Erythroblast (primary cell): ENCODE measurements at places on chromosomes 1 and 21.

DNA sequence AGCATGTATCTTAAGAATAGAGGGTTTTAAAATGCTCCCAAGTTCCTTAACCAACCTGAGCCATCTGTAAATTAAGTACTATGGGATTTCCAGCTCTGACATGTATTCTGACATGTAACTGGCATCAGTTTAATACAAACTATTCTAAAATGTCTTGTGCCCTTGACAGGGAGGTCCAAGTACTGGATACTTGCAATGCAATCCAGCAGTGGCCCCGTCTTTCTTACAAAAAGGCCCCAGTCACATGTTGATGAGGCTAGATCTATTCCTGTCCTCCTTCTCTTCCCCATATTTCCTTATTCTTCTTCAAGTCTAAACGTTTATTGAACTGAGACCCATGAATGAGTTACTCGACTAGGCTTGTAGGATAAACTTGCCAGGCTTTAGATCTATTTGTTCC lies 46.4 kb downstream of the MRPL39 start:
- no peak for DNase-seq

DNA sequence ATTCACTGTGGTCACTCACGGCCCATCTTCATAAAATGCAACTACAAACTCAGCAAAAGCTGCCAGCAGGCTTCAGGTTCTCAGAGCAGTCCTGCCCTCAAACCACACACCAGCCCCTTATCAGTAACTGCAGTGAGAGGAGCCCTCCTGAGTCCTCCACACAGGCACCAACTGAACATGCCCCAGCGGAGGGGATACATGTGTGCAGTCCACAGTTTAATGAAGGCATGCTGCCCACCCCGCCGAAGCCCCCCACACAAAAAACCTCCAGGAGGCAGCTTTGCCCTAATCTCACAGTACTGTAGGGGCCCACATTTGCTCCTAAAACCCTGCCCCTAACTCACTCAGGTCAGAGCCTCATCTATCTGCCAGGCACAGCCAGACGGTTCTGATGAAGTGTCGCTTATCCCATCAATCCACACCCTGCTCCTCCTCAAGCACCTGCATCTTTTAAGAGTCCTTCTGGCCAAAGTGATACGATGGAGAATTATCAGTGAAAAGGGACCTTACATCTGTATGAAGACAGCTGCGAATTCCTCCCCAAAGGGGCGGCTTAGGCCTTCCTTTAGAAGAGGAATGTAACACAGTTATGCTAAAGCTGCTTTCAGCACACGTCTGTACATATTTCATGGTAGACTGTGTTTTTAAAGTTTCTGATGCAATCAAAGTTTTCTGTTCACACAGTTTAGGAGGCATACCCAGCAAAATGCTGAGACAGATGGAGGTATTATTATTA lies 3.5 kb downstream of the ABCB10 start:
- DNase-seq, result peak; percentile 96

- DNase-seq, result no peak
Observed at GRCh38 chr1:205286335-205286950, 35.1 kb downstream of the NUAK2 start.

DNA sequence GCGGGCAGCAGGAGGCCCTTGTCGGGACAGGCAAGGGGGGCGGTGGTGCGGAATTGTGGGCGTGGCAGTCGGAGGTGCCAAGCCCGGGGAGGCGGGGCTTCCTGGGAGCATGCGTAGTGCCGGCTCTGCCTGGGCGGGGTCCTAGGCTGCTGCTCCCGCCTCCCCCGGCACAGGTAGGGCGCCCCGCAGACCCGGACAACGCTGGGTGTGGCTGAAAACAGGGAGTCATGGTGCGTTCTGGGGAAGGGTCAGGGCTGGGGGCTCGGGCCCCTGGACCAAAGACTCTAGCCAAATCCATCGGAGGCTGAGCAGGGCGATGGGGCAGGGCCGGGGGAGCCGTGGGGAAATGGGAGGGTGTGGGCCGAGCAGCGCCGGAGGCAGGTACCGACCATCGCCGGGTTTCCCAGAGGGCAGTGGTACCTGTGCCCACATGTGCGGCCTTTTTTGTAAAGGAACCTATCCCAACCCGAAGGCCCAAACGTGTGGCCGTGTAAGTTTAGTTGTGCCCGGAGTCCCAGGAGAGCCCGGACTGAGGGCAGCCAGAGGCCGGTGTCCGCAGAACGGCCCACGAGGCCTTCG lies 231.9 kb downstream of the SDCCAG8 start:
- no peak for DNase-seq

DNA sequence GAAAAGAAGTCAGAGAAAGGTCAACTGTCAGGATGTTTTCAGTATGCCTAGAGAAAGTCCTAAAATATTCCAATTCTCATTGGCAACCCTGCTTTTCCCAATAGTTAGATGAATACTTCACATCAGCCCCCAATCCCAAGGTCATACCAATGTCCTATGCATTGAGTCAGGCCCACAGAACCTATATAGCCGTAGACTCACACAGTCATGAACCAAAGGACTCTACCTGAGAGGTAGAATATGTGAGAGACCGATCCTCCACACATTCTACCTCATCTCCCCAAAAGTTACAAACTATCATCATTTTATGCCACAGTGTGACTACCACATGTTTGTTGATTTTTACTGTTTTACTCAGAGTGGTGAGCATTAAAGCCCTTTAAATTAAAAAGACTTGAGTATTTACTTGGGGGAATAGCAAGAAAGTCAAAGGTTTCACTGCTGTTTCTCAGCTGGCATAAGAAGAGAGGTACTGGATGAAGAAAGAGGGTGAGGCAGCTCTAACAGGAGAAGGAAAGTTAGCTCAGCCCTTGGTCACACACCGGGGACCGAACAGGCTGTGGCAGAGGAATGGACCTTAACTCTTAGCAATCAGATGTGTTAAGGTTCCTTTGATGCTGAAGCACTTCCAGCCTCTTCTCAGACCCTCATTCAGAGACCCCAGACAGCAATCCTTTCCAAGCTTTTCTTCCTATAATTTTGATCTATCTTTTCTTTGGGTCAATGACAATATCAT lies 937 bp downstream of the CD48 start:
- DNase-seq, result no peak

GRCh38 chr1:170376801-170377385 lies 155.1 kb upstream of the GORAB start:
- no peak for DNase-seq

DNA sequence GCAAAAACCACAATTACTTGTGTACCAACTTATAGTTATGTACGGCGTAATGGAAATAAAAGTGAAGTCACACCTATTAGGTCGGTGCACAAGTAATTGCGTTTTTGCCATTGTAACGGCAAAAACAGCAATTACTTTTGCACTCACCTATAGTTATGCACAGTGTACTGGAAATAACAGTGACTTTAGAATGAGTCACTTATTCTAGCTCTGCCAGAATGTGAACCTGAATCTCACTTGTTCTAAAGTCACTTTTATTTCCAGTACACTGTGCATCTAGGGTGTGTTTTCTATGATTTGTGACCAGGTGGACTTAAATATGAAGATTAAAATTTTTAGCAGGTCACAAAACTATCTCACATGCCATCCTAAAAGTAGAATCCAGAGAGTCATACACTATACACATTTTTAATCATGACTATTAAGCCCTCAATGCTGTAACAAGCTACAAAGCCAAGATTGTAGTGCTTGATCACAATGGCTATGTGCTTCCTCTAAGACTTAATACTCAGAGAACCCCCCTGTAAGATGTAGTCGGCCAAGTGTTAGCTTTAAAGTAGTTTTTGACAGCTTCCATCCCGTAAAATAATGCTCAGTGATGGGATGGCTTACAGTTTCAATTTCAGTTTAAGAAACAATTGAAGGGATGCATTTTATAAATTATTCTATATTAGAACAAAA lies 218.8 kb downstream of the NEGR1 start:
- DNase-seq, result no peak

GRCh38 chr1:116433275-116434257 lies 60.5 kb downstream of the ATP1A1 start:
- peak; percentile 50 for DNase-seq

DNA sequence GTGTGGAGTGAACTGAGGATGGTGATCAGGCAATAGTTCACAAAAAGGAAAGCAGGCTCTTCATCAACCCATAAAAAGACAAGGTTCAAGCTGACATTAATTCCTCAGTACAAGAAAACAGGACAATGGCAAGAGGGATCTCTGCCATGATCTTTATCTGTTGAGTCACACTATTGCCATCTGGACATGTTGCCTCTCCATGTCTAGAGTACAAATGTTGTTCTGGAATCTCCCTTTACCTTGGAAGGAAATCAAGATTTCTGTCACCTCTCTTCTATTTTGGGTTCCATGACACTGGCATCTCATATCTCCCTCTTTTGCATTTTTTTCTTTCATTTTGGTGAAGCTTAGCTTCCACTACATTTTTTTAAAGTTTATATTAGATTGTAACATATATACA lies 329.1 kb downstream of the USP25 start:
- no peak for DNase-seq

- no peak for DNase-seq
Observed at GRCh38 chr1:150529017-150529416, 13.5 kb downstream of the FALEC start.

GRCh38 chr21:46562964-46563607 lies 41.8 kb downstream of the S100B start:
- no peak for DNase-seq

- DNase-seq, result no peak
Observed at GRCh38 chr21:44901391-44902074, 19.2 kb downstream of the ITGB2 start.

DNA sequence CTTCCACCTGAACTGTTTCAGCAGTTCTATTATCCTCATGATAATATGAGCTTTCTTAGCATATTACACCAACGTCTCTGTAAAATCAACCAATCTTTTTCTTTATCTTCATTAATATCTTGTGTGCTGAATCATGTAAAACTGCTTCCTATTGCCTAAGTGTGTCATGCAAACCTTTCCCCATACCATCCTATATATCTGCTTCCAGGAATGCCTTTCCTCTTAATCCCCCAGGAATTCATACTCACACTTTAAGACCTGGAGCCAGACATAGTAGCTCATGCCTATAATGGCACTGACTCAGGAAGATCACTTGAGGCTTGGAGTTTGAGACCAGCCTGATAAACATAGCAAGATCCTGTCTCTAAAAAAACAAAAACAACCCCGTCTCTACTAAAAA lies 183.9 kb downstream of the NRIP1 start:
- DNase-seq, result no peak

GRCh38 chr1:63671514-63671913 lies 78.3 kb downstream of the PGM1 start:
- no peak for DNase-seq

- no peak for DNase-seq
Observed at GRCh38 chr1:20829531-20829930, 42.4 kb upstream of the HP1BP3 start.

DNA sequence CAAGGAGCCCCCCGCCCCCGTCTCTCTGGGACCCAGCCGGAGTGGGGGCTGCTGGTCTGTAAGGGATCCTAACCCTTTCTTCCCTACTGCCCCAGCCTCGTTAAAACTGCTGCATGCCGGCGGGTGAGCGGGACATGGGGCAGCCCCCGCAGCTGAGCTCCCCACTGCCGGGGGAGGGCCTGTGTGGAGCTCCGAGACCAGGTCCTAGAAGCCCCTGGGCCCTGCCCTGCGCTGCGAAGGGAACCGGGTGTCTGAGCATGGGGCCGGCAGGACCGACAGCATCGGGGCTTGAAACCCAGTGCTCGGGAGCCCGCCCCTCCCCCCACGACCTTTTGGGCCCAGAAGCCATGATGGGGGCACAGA lies 9.2 kb upstream of the COL6A1 start:
- DNase-seq, result no peak

- no peak for DNase-seq
Observed at GRCh38 chr1:192592517-192592916, 16.9 kb downstream of the RGS1 start.

DNA sequence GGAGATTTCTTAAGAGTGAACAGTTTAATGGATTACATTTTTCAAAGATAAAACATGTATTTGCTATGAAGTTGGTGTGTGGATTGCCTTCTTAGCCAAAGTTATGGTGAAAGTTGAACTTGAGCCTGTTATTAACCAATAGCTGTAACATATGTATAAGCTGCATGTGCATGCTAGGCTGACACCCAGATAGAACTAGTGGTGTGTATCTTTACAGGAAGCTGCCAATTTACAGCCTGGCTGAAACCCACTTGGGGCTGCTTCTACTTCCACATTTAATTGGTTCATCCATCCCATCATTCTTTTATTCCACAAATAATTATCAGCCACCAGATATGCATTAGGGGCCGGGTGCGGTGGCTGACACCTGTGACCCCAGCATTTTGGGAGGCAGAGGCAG lies 3.3 kb downstream of the PLA2G5 start:
- no peak for DNase-seq

DNA sequence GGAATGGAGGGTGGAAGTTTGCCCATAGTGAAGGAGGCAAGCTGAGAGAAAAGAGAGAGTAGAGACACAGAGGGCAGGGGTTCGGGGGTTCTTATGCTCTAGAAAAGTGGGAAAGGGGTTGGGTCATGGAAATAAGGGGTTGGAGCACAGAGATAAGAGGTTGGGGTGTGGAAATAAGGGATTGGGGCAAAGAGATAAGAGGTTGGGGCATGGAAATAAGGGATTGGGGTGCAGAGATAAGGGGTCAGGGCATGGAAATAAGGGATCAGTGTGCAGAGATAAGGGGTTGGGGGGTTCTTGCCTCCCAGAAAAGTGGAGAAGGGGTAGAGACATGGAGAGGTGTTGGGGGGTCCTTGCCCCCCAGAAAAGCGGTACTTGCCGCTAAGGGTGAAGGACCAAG lies 56.2 kb downstream of the SFPQ start:
- DNase-seq, result peak; percentile 51

DNA sequence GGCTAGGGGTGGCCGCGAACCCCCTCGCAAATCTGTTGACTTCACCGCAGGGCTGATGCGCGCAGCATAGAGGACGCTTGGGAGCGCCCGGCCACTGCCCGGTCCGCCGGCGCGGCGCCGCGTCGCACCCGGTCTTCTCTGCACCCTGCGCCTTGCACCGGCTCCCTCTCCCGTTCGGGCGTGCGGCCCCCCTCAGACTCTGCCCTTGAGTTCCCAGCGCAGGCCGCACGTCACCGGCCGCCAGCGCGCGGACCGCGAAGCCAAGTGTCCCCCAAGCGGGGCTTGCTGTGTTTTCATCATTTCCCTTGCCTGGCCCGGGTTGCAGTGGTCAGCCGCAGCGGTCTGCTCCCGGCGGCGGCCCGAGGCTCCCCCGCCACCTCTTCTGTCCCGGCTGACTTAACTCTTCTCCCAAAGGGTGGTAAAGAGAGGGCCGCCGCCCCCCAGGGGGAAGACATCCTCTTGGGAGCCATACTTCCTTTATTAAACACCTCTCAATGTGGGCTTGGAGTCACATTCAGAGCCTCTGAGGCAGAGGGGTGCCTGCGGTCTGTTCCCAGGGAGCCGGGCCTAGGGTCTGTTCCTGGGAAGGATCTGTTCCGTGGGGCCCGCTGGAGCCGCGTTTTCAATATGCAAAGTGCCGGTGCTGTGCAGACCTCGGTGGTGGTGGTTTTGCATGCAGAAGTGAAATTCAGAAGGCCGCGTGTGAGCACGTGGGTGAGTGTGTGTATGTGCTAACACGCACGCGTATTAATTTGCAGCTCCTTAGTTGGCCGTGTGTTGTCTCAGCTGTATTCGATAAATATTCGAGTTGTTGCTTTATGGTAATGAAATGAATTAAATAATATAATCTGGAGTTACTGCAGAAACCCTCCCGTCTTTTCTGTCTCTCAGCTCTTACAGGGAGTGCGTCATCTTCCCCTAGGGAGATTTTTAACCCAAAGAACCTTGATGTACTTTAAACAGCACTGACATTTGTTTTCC lies 17.6 kb downstream of the PBX1 start:
- DNase-seq, result no peak

GRCh38 chr21:25127007-25127406 lies 480.3 kb downstream of the MRPL39 start:
- DNase-seq, result no peak
